ENCODE measurements at places on chromosomes 5 and 9.

DNA sequence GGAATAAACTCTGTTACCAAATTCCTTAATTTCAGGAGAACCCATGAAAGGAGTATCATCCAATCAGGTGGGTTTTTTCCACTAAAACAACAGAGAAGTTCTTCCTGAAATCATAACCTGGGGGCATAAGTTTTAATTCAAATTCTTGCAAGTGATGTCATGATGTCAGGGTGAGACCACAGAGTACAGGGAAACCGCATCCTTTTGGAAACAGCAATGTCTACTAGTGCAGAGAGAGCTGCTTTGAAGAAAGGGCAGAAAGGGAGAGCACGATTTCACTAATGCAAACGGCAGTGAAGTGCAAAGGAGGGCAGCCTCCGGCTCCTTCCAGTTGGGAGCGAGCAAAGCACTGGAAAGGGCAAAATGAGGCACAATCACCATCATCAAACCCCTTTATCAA lies 20.6 kb upstream of the CMBL start:
- no peak for DNase-seq

DNA sequence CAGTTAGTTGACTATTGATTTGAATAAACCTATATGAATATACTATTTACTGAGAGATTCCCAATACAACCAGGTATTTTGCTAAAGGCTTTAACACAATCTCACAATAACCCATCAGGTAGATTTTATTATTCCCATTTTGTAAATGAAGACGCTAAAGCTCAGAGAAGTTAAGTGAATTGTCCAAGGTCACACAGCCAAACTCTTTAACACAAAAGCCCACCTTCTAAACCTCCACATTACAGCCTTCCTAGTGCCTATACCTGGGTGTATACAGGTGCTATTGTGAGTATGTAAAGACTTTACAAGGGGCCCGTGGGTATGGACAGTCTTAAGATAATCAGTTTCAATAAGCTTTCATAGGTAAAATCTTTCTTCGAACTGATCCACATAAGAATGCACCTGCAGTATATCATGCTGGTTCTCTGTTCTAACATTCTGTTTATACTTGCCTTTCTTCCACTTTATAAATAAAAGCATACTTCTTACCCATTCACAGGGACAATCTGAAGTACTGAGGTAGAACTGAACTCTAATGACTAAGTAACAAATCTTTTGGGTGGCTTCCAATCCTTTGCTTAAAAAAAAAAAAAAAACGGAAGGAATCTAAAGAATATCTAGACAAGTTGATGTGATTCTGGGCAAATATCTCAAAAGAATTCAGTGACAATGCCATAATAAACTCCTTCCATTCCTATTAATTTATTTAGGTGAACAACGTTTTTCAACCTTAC lies 59.1 kb downstream of the PJA2 start:
- no peak for DNase-seq

DNA sequence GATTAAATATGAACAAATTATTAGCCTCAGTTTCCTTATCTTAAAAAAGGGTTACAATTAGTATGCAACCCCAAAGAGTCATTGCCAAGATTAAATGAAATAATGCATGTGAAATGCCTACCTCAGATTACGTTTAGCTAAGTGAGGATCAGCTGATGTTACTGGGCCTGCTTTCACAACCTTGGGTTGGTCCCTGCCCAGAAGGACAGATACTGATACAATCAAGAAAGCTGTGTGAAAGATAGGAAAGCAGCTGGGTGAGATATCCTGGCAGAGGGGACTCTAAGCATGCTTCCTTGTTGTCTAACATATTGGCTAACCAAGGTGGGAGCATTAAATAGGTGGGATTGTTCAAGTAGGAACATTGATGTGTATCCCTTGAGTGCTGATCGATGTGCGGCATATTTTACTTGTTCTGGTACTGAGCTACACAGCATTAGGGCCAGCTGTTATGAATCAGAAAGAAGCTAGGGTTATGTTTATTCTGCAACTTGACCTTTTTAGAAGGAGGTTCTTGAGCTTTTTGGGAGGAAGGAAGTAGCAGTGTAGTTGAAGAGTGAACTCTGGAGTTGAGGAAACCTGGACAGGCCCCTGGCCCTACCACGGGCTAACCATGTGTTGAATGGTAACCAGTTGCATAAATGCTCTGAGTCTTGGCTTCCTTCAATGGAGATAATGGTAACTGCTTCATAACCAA lies 28.9 kb downstream of the SNX24 start:
- no peak for DNase-seq

GRCh38 chr9:32906213-32906612 lies 95.2 kb downstream of the APTX start:
- DNase-seq, result no peak

DNA sequence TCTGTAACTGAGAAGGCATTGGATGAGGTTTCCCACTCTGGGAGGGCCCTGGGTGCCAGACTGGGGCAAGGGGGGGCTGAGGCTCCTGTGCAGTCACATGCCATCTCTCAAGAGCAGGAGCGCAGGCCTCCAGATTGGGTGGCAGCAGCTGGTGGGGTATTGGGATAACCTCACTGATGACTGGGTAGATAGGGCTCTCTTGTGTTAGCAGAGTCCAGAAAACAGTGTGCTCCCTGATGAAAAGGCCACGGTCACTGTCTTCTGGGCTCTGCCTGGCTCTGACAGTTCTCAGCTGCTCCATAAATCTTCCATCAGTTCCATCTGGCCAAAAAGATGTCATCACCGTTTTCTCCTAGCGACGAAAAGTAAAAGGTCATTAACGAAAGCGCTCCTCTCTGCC lies 21.8 kb upstream of the NKX2-5 start:
- DNase-seq, result no peak

- no peak for DNase-seq
Measured at GRCh38 chr5:44862808-44863207, 54.1 kb downstream of the MRPS30 start.

- no peak for DNase-seq
Measured at GRCh38 chr5:125421006-125421405, 674.6 kb upstream of the ZNF608 start.

GRCh38 chr9:80143899-80144298 lies 572.1 kb downstream of the TLE4 start:
- DNase-seq, result no peak

DNA sequence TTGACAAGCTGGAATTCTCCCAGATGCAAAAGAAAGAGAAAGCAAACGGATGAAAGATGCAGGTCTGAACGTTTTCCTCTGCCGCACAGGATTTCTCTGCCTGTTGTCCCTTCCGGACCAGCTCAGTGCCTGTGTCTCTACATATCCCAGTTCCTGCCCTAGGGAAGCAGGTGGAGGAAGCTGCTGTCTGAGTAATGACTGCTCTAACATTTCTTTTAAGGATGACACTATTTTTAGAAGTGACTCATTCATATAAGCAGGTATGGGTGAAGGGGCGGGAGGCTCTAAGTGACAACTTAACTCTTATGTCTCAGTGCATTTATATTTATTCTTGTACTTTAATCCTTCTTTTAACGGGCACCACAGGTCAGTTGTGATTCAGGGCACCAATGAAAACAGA lies 128.8 kb downstream of the SLC24A2 start:
- no peak for DNase-seq

GRCh38 chr5:175516933-175517823 lies 38.8 kb downstream of the SFXN1 start:
- DNase-seq, result no peak

DNA sequence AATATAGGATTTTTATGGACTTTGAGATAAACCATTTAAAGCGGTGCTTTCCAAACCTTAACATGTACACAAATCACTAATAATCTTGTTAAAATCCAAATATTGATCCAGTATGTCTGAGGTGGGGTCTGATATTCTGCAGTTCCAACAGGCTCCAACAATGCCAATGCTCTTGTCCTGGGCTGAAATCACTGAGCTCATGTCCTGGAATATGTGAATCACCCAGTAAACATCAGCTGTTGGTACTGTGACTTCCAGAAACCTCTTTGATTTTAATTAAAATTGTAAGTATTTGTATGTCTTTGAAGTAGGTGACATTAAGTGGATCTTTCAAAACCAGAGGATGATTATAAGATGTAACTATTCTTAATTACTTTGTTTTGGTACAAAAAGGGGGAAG lies 52.8 kb upstream of the CAST start:
- no peak for DNase-seq

DNA sequence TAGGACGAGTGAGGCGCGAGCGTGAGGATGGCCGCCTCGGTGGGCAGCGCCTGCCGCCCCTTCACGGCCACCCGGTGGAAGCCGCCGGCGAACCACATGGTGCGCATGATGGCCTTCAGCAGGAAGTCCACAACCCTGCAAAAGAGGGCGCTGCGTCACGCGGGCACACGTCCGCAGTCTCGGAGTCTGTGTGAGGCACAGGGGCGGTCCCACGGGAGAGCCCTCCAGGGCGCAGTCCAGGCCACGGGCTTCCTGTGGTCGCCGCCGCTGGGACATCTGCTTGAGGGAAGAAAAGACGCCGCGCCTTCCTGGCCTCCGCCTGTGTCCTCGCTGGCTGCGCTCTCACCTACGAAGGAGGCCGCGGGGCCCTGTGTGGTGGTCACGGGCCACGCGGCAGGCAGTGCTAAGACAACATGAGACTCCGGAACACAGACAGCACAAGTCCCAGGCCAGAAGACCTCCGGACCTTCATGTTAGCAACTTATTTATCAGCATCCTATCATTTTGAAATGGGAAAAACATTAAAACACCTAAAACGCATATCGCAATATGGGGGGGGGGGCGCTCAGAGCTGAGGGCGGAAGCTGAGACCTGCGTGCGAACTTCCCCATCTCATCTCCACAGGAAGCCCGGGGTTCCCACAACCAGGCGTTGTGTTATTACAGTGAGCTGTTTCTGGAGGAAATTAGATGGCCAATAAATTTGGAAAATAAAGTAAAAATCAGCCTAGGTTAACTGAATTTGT lies 28.8 kb downstream of the LPCAT1 start:
- DNase-seq, result no peak

DNA sequence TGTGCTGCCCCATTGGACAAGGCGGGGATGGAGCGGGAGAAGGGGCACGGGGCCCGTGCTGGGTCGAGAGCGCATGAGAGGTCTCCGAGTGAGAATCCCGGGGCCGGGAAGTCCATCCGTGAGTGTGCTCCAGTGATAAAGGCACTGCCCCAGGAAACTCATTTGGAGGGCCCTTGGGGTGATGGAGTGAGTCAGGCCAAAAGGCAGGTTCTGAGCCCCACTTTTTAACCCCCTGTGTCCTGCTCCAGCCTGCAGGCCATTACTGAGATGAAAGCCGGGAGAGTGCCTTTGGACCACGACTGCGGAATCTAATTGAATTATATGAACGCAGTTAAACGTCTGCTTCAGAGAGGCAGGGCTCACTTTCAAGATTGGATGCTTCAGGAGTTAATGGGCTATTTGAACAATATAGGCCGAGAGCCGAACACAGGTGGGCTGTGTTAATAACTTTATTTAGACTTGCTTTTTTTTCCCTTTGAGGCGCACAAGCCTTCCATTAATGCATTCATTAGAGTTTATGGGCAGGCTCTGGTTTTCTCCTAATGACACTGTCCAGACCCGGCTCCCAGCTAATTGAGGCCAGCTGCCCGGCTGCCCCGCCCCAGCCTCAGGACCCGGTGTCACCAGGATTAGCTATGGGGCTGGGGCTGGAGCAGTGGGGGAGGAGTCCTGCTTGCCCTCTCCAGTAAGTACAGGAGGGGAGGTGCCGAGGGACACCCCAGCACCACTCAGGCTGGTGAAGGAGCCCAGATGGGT lies 79.1 kb upstream of the LMX1B start:
- DNase-seq, result peak; percentile 73

GRCh38 chr5:140408750-140409241 lies 7.2 kb downstream of the ANKHD1 start:
- DNase-seq, result no peak

DNA sequence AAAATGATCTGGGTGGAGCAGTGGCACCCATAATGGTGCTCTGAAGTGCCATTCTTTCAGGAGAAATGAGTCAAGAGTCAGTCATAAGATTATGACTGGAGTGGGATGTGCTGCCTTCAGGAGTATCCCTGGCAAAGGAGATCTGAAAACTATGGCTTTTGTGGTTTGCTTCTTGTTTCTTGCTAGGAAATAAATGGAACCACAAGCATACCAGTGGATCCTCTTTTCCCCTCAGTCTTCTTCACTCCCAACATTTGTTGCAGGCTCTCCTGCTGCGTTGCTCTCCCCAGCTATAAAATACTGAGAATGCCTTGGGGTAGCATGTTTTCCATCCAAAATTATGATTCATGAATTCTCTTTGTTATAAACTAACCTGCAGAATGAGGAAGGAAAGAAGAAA lies 199.1 kb downstream of the NNT start:
- no peak for DNase-seq

DNA sequence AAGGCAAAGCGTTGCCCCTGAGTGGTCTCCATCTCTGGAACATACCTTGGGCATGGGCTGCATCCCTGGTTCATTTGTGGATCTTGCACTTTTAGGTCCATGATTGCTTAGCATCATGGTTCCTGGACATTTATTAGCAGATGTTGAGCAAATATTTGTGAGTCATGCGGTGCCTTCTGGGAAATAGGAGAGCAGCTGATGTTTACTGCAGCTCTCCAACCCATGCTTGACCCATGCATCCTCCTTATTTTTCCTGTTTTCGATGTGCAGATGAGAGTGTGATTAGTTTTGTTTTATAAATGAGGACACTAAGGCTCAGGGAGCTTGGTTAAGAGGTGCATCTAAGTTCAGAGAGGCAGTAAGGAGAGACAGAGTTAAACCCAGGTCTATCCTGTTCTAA lies 253.7 kb downstream of the ICE1 start:
- no peak for DNase-seq

- DNase-seq, result peak; percentile 49
Measured at GRCh38 chr9:573691-574410, 267.6 kb upstream of the DMRT1 start.

- DNase-seq, result no peak
Measured at GRCh38 chr5:180557217-180557809, 34.0 kb downstream of the SCGB3A1 start.

DNA sequence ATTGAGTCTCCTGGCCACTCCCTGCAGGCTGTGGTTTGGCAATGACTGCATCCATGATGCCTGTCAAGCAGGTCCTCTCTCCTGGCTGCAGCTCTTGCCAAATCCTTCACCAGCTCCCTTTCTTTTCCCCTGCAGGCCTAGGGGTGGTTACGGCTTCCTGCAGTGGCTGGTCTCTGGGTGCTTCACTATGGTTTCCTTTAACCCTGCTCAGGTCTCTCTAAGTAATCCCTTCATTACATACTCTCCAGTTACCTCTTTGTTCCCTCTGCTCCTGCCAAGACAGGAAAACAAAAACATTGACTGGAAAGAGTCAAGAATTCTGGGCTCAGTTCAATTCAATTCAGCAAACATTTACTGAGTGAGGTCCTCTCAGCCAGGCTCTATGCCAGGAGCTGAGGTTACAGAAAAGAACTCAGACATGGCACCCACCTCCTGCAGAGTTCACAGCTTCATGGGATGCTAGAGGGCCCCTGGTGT lies 19.8 kb upstream of the PTPN3 start:
- no peak for DNase-seq

- no peak for DNase-seq
Measured at GRCh38 chr9:120892748-120893610, 16.0 kb upstream of the PHF19 start.

- DNase-seq, result peak; percentile 26
Measured at GRCh38 chr5:75265731-75266130, 29.1 kb upstream of the ANKRD31 start.

DNA sequence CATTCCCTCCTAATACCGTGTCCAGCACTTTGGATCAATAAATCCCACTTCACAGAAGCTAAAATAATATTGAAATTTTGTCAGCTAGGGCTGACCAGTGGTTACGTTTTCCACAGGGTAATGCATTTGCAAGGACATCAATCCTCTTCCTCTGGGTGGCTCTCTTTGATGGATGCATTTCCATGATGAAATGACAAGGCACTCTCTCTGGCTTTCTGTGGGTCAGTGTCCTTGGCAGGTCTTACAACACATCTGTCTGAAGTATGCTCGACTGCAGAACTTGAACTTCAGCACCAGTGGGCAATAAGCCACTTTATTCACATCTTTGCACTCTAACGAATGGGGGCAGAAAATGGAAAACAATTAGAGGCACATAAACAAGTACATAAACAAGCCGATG lies 330.1 kb downstream of the ADAMTS6 start:
- no peak for DNase-seq
